ENCODE measurements at places on chromosomes 3 and 15.

DNA sequence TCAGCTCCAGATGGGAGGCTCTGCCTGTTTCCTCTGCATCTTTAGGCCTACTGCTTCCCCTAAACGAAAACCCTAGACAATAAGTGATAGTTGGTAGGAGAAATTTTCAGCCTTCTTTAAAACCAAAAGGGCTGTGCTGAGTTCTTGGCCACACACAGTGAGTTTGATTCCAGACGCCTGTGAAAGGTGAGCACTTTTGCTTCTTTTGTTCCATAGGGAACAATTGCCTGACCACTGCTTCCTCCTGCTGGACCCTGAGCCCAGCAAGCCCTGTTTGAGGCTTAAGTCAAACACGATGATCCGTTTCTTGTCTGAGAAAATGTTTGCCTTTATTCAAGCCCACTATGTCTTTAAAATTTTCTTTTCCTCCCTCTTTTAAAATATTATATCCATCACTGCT lies 493.9 kb downstream of the ZIC1 start:
- DNase-seq, result no peak

GRCh38 chr3:99929745-99930139 lies 112.1 kb downstream of the CMSS1 start:
- no peak for DNase-seq

- no peak for DNase-seq
Observed at GRCh38 chr15:85828874-85829273, 34.1 kb upstream of the KLHL25 start.

GRCh38 chr3:186600896-186601295 lies 12.0 kb upstream of the AHSG start:
- DNase-seq, result no peak

GRCh38 chr3:146544929-146545528 lies 622 bp upstream of the PLSCR1 start:
- DNase-seq, result no peak

- no peak for DNase-seq
Observed at GRCh38 chr15:48823237-48823636, 12.4 kb upstream of the CEP152 start.

GRCh38 chr3:78098367-78098766 lies 1058.5 kb downstream of the ROBO2 start:
- DNase-seq, result no peak

DNA sequence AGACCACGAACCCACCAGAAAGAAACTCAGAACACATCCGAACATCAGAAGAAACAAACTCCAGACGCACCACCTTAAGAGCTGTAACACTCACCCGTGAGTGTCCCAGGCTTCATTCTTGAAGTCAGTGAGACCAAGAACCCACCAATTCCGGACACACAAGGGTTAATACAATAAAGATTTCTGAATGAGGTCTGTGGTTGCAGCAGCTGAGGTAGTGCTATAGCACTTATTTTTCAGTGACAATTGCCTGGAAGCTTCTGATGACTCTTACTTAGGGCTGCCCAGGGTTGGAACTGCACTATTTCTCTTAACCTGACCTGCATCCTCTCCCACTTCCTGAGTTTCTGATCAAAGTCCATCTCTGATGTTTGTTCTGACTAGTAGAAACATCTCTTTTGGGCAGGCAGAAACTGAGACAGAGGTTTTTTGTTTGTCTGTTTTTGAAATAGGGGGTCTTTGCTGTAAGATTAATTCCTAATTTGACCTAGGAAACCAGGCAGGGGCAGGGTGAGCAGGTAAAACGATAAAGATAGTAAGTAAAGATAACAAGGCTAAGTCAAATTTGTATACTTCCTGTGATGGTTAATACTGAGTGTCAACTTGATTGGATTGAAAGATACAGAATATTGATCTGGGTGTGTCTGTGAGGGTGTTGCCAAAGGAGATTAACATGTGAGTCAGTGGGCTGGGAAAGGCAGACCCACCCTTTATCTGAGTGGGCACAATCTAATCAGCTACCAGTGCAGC lies 169.1 kb downstream of the GAP43 start:
- no peak for DNase-seq

Data from anterior cingulate cortex (tissue), 58 donors.